ENCODE measurements at places on chromosomes 2 and 18.

DNA sequence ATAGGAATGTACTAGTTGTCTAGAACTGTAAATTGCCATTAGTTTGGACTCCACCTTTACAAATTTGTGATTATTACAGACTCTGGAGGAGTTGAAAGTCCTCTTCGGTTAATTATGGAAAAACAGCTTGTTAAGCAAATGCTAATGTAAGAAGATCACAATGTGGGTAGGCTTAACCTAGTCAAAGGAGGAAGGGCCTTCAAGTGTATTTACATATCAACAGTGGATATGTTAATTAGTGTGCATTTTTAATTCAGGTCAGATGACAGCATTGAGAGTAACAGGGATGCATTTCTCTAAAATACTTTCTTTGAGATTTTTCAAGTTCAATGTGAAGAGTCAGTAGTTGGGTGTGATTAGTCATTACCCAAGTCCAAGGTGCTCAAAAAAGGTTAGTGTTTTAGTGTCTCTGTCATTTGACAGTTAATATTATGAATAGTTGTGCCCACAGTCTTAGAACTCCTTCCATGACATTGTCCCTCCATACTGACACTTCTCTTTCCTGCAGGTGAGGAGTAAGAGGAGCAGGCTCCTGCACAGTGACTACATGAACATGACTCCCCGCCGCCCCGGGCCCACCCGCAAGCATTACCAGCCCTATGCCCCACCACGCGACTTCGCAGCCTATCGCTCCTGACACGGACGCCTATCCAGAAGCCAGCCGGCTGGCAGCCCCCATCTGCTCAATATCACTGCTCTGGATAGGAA is 28.0 kb downstream of the CD28 start:
- DNase-seq: no peak

- no peak for DNase-seq
These were observed 91.7 kb downstream of the GCA start for GRCh38 chr2:162435676-162436075.

DNA sequence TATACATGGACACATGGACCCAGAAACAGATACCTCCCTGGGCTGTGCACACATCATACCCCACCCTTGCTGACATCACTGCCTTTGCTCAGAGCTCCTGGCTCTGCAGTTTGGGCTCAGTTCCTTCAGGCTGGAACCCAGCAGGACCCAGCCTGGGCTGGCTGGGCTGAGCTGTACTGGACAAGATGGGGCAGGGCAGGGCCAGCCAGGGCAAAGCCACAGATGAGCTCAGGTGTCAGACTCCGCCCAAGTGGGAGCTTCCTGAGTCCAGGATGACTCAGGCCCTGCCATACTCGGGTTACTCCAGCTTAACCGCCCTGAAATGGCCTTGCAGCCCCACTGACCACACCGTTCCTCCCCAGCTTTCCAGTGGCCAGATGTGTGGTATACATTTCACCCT is 284.9 kb downstream of the OSR1 start:
- no peak for DNase-seq

DNA sequence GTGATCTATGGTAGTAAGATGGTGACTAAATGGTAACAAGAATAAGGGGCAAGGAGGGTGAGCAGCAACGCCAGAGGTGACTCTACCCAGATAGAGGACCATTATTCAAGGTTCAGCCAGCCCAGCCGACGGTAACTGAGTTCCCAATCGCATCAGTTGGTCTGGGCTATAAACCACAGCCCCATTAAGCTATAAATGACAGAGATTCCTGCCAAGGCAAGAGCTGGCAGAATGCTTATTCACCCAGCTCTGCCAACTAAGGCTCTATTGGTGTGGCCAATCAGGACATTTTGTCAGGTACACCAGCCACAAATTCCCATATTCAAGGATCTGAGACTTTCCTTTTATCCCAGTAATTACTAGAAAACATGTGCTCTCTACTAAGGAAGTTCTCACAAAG is 3.6 kb downstream of the CHN1 start:
- DNase-seq: no peak

DNA sequence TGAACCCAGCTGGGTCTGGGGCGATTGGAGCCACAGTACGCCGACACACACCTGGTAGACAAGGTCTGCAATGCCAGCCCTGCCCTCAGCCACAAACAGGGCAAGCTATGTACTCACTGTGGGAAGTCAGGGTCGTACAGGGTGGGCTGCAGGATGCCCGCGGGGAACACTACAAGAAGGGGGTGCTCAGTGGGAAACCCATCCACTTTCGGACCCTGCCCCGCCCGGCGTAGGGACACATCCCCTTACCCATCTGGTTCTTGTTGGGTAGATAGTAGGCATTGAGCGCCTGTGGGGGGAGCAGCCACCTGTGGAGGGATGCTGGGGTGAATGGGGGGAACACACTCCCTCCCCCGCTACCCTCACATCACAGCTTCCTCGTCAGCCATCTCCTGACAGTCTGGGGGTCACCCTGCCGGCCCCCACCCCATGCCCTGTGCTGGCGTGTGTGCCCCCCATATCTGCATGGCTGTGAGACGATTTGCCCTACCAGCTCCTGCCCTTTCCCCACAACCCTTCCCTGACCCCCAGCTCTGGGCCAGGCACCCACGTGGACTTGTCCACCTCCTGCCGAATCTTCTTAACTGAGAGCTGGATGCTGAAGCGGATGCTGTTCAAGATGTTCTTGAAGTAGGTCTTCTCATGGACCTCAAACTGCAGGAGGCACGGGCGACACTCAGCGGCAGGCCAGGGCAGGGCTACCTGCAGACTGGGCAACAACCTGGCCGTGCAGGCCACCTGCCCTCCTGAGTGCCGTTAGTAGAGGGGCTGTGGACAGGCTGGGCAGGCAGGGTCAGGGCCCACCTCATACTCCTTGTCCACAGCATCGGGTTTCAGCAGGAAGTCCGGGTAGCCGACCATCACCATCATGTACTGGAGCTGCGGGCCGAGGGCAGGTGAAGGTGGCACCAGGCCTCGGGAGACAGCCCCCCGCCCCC is 5.1 kb downstream of the ECEL1 start:
- DNase-seq: no peak

- DNase-seq: no peak
These were observed 343.0 kb downstream of the ERBB4 start for GRCh38 chr2:212195626-212196025.

DNA sequence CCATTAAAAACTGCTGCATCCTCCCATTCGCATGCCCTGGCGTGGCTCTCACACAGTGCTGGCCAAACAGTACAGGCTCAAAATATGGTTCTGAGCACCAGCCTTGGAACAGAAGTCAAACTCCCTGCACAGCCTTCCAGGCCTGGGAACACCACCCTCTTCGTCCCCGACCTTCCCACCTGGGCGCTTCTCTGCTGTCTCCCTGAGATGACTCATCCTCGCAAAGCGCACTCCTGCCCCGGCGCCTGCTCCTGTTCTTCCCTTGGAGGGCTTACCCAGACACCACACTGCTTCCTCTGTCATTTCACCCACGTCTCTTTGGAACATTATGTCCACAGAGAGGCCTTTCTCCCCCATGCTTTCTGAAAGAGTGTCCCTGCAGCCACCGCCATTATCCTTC is 172.7 kb downstream of the L3MBTL4 start:
- DNase-seq: no peak

GRCh38 chr18:34364699-34365098 is 140.0 kb upstream of the NOL4 start:
- DNase-seq: no peak

DNA sequence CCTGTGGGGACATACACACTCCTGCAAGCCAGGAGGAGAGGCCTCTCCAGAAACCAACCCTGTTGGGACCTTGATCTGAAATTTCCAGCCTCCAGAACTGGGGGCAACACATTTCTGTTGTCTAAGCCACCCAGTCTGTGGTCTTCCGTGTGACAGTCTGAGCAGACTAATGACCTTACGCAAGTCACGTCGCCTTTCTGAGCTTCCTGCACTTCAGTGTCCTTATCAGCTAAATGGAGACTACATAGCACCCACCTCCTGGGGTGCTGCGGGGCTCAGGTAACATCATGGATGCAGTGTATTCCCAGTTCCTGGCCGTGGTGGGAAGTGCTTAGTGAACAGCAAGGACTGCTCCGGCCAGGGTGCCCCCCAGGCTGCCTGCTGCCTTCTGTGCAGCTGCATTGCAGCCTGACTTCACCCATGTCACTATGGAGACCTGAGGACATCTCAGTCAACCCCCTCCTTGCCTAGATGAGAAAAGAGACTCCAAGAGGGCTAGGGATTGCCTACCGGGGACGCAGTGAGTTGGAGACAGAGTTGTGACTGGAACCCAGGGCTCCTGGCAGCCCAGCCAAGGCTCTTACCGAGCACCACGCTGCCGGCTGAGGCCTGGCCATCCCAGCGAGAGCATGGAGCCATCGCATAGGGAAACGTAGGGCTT is 61.2 kb upstream of the FZD5 start:
- no peak for DNase-seq

DNA sequence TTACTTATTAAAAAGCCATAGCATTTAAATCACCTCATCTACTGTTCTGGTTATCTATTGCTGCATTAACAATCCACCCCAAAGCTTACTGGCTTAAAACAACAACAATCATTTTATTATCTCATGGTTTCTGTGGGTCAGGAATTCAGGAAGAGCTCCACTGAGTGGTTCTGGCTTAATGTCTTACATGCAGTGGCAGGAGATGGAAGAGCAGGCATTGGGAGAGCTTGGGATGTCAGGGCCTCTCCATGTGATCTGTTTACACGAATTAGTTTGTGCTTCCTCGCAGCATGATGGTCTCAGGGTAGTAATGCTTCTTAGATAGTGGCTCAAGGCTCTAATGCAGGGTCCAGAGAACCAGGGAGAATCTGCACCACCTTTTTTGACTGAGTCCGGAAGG is 14.4 kb upstream of the REL start:
- no peak for DNase-seq

- no peak for DNase-seq
These were observed 69.5 kb upstream of the PSMD14 start for GRCh38 chr2:161238560-161239325.

DNA sequence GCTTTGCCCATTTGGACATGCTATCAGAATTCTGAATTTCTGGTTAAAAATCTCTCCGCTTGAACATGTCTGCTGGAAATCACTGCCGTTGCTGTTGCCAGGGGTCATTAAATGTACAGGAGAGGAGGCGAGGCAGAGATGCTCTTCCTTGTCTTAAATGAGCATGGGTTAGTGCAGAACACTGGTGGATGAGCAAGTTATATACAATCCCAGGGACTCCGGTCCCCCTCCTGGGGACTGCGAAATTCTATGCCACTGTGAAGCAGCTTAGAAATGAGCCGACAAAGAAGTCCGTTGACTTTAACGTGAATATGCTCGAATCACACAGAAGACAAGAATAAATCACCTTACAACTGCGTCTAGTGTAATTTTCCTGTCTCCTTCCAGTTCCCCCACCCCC is 95.1 kb upstream of the KLHL14 start:
- no peak for DNase-seq

- DNase-seq: no peak
These were observed 232.9 kb upstream of the STK17B start for GRCh38 chr2:196404276-196404675.

- DNase-seq: no peak
These were observed 125.1 kb downstream of the TMEM200C start for GRCh38 chr18:5770176-5770575.

GRCh38 chr2:37526323-37526722 is 145.1 kb downstream of the CDC42EP3 start:
- DNase-seq: no peak

DNA sequence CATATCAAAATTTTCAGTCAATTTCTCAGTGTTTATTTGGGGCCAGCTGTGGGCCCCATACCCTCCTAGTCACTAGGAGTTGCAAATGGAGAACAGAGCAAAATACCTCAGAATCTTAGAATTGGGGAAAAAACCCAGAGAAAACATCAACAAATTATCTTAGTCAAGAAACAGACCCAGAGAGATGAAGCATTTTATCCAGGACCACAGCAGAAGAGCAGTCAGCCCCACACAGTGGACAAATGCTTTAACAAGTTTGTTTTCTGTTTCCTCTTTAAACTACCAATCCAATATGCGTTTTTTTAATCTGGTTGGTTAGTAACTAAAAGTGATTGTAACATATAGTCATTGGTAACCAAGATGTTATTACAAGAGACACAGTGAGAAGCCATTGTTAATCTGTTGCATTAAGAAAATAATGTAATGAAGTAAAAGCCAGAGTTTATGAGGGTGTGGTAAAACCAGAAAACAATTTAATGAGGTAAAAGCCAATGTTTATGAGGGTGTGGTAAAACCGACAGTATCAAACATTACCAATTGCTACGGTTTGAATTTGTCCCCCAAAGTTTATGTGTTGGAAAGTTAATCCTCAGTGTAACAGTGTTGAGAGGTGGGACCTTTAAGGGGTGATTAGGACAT is 60.7 kb upstream of the COX7A2L start:
- DNase-seq: no peak

GRCh38 chr2:174967691-174968260 is 37.4 kb downstream of the CHN1 start:
- DNase-seq: no peak

GRCh38 chr18:38884050-38884449 is 1318.5 kb upstream of the CELF4 start:
- DNase-seq: no peak

- no peak for DNase-seq
These were observed 57.4 kb upstream of the EPB41L3 start for GRCh38 chr18:5601188-5601624.

DNA sequence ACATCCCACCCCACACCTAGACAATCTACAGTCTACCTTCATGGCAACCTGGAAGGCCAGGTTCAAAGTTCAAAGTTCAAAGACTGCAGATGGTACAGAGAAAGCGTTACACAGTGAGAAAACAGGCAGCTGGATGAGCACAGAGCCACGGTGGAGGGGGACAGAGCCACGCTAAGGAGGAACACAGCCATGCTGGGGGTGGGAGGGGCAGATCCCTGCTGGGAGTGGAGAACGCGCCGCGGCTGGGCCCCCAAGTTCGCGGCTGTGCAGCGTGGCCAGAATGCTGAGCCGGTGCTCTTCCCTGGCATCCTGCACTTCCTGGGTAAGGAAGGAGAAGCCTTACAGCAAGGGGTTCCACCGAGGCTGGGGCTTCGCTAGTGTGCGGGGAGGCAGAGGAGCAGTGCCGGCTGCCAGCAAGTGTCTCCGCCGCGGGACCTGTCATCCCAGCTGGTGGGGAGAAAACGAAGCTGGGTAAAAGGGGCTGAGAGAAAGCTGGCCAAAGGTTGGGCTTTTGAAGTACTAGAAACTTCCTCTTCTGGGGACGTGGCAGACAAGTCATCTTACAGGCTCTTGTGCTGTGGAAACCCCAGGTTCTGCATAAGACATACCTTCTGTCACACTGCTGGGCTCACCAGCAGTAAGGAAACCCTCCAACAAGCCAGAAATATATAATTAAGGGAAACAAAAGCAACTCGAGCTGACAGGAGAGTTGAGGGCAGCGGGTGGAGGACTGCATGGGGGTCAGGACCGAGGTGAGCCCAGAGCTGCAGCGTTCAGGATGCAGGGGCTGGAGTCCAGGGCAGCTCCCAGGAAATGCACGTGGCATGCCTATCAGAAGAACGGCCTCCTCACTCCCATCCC is 115.5 kb downstream of the HDAC4 start:
- DNase-seq: peak; percentile 78

GRCh38 chr2:142603759-142604158 is 273.7 kb upstream of the KYNU start:
- DNase-seq: no peak
